HS-5 (cell line): ENCODE measurements at places on chromosomes 11 and 22.

DNA sequence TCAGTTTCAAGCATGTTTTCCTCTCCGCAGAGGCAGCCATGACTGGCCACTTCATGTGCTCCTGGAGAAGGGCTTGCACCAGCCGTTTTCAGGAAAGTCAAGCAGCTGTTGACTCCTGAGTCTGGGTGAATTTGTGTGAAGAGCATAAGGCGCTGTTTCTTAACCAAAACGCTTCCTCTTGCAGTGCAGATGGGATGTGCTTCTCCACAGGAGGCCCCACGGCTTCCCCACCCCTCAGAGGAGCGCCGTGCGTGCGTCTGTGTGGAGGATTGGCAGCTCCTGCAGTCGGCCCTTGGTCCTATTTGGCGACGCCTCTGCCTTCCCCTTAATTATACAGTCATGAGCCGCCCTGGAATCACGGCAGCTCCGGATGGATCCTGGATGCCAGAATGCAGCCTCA is 54.1 kb upstream of the B3GAT1 start:
- DNase-seq = no peak

DNA sequence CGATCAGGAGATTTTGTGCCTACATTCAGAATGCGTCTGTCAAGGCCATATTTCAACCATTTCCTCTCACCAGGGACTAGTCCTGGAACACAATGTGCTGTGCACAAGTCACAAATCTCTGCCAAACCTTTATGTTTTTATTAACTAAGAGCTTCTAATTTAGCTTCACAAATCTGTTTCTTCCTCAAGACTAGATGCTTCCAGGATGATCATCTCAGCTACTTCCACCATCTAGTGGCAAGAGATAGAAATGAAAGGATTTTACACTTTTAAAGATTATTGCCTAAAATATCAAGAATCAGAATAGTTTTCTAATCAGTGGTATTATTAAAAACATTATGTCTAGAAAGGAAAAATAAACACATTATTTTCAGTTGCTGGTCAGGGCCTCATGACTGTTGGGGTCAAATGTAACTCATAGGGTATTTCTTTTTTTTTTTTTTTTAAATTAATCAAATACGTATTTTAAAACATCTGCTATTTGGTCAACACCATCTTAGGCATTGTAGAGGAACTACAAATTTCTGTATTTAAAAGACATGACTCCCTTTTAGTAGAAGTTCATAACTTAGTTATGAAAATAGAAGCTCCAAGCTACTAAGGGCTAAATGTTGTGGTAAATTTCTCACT is 1102.6 kb downstream of the DLG2 start:
- DNase-seq = no peak

DNA sequence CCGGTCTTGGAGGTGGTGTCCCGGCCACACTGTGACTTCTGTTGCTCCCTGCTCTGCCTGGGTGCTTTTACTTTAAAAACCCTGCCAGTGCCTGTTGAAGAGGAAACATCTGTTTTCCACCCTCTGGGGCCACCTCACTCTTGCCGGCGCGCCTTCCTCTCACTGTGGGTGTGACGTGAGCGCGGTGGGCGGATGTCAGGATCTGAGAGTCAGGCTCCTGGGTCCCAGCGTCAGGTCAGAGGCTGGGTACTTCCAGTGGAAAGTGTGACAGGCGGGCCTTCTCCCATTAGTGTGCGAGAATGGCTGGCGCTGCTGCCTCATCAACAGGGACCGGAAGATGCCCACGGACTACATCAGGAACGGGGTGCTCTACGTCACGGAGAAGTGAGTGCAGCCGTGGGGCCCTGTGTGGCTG is 54.2 kb downstream of the GRAMD4 start:
- DNase-seq = no peak

GRCh38 chr11:45512471-45513148 is 152.8 kb downstream of the CHST1 start:
- no peak for DNase-seq

DNA sequence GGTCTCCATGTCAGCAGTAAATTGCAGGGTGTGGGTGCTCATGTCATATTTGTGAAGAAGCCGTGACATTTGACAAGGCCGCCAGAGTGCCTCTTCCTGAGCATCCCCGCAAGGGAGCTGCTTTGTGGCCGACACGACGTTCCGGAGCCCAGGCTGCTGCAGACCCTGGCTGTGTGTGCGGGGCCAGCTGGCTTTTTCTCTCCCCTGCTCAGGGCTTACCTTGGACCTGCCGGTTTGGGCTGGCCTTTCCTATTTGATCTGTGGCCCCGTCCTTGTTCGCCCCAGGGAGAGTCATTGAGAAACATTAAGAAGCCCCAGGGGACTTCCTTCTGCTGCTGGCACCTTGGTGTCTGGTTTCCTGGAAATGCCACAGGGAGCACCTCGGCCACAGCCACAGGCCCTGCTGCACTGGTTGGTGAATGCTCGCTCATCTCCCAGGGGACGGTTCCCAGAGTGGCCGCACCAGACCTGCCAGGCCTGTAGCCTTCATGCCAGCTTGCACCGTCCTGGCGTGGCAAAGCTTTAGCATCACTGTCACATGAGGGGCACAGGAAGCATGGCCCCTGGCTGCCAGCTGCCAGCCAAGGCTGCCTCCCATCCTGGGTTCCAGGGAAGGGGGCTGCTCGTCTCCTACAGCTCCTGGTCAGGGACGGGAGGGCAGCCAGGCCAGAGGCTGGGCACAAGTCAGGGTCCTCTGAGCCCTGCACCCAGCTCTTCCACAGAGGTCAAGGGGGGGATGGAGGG is 5.4 kb downstream of the GRK2 start:
- no peak for DNase-seq

GRCh38 chr22:38871360-38872171 is 450 bp downstream of the CBX6 start:
- no peak for DNase-seq

- DNase-seq = peak; percentile 64
Measured at GRCh38 chr11:9726321-9727022, 62.6 kb downstream of the SWAP70 start.

- DNase-seq = no peak
Measured at GRCh38 chr22:33513388-33514338, 406.6 kb downstream of the LARGE1 start.

DNA sequence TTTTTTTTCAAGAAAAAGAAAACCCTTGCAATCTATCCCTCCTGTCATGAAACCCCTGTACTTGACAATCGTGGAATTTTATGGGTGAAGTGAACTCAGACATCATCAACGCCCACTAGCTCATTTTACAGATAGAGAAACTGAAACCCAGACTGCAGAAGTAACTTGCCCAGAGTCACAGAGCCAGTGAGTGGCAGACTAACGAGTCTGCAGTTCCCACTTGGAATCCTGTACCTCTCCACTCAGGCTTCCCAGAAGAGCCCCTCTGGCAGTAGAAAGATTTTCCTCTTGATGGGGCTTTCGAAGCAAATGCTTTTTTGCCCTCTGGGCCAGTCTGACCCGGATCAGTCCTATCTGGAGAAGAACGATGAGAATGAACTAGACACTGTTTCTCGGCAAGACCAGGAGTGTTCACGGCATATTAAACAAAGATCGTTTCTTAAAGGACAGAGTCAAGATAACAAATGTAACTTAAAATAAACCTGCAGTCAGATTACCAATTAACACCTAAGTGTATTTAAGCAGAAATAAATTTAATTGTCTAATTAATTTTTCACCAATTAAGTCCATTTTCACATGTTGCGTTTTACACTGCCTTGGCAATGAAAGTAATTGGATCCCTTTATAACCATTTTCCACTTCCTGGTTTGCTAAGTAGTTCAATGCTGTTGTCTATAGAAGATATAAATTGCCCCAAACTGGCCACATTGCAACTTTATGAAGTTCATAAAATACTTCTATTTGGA is 61.3 kb upstream of the CREB3L1 start:
- no peak for DNase-seq

- no peak for DNase-seq
Measured at GRCh38 chr11:6941970-6942369, 15.7 kb downstream of the ZNF215 start.

DNA sequence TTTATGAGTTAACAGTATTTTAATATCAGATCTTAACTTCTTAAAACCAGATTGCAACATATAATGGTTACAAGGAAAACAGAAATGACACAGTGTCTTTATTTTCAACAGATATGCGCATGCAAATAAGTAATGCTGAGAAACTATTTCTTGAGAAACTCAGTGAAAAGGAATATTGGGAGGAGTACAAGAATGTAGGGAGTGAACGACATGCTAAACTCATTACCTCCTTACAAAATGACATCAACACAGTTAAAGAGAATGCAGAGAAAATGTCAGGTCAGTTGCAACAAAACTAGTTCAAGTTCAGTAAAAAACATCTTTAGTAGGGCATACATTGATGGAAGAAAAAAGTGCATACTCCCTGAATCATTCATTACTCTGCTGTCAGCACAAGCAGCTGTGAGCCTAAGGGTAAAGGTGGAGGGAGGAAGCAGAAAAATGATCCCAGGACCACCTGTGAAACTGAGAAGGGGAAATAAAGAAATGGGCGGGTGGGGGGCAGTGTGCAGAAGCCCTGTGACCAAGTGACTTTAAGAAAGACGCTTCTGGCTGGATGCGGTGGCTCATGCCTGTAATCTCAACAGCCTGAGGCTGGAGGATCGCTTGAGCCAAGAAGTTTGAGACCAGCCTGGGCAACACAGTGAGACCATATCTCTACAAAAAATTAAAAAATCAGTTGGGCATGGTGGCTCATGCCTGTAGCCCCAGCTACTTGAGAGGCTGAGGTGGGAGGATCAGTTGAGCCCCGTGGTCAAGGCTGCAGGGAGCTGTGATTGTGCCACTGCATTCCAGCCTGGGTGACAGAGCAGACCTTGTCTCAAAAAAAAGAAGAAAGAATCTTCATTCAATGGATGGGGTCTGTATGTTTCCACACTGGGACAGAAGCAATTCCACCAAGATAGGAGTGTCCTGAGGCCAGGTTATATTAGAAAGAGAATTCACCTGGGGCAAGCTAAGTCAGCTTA is 31.2 kb downstream of the CCDC83 start:
- no peak for DNase-seq

GRCh38 chr11:66081505-66081904 is 11.4 kb downstream of the PACS1 start:
- DNase-seq = no peak

GRCh38 chr22:46976598-46976997 is 214.1 kb downstream of the TBC1D22A start:
- DNase-seq = no peak

- DNase-seq = no peak
Measured at GRCh38 chr11:5807580-5807979, 1.1 kb upstream of the OR52N2 start.

DNA sequence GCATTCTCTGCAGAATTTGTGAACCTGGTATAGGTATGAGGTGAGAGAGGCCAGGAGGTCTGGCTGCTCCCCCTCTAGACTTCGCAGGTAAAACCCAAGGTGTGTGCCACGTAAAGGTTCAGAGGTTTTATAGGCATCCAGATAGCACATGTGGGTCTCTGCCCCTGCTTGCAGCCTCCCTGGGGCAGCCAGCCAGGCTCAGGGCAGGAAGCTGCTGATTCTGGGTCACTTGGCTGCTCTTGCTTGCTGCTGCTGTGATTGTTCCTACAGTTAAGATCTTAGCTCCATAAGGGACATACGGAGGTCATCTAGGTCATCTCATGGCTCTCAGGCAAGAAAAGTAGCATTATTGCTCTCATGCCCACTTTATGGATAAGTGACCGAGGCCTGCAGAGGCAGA is 30.2 kb downstream of the ZBTB16 start:
- no peak for DNase-seq

GRCh38 chr22:30289980-30290313 is 642 bp upstream of the CASTOR1 start:
- DNase-seq = no peak

DNA sequence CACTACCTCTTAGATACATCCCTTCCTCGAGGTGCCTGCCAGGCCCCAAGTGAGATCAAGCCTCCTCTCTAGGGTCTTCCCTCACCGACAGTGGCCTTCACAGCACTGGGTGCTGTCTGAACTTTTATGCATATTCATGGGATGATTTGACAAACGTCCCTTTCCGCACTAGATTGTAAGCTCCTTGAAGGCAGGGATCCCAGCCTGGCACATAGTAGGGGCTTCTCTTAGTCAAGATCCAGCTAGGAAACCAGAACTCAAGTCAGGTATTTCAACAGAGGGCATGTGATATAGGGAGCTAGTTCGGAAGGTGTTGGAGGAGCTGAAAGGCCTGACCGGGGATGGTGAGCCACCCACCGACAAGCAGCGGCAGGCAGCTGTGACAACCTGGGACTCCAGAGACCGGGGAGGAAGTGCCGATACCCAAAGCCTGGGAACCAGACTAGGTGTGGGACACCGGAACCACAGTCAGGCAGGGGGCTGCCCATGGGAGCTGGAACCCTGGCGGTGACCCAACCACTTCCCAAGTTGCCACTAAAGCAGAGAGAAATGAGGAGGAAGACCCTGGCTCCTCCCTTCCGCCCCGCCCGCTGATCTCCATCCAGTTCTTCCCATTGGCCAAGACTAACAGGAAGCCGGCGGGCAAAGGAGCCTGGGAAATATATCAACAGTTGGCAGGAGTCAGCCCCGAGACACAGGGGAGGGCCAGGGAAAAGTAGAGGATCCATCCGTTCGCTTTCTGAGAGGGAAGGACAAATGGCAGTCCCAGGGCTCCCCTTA is 39.8 kb upstream of the CD82 start:
- DNase-seq = no peak

DNA sequence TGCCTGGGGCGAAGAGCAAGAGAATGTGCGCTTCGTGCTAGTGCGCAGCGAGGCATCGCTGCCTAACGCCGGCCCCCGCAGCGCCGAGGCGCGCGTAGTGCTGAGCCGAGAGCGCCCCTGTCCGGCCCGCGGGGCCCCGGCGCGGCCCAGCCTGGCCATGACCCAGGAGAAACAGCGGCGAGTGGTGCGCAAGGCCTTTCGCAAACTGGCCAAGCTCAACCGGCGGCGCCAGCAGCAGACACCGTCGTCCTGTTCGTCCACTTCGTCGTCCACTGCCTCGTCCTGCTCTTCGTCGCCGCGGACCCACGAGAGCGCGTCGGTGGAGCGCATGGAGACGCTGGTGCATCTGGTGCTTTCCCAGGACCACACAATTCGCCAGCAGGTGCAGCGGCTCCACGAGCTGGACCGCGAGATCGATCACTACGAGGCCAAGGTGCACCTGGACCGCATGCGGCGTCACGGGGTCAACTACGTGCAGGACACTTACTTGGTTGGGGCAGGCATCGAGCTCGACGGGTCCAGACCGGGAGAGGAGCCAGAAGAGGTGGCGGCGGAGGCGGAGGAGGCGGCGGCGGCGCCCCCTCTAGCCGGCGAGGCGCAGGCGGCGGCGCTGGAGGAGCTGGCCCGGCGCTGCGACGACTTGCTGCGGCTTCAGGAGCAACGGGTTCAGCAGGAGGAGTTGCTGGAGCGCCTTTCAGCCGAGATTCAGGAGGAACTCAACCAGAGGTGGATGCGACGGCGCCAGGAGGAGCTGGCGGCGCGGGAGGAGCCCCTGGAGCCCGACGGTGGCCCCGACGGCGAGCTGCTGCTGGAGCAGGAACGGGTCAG is 1.0 kb downstream of the RASSF10 start:
- DNase-seq = no peak

DNA sequence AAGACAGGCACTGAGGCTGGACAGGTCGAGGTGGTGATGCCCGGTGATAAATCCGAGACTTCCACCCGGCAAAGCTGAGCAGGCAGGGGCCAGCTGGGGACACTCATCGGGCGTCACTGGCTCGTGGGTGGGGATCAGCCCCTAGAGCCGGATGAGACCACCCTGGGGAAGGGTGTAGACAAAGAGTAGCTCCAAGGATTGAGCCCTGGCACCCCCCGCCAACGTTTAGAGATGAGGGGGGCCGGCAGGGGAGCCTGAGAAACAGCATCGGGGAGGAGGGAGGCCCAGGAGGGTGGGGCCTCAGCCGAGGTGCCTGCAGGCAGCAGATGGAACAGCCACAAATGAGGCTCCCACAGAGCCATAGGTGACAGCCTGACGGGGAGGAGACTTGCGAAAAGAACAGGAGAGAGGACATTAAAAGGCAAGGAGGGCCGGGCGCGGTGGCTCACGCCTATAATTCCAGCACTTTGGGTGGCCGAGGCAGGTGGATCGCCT is 27.4 kb upstream of the CBX7 start:
- no peak for DNase-seq
